Progenitor cell of endocrine pancreas (in vitro differentiated cells): ENCODE measurements at places on chromosomes 11 and 22.

DNA sequence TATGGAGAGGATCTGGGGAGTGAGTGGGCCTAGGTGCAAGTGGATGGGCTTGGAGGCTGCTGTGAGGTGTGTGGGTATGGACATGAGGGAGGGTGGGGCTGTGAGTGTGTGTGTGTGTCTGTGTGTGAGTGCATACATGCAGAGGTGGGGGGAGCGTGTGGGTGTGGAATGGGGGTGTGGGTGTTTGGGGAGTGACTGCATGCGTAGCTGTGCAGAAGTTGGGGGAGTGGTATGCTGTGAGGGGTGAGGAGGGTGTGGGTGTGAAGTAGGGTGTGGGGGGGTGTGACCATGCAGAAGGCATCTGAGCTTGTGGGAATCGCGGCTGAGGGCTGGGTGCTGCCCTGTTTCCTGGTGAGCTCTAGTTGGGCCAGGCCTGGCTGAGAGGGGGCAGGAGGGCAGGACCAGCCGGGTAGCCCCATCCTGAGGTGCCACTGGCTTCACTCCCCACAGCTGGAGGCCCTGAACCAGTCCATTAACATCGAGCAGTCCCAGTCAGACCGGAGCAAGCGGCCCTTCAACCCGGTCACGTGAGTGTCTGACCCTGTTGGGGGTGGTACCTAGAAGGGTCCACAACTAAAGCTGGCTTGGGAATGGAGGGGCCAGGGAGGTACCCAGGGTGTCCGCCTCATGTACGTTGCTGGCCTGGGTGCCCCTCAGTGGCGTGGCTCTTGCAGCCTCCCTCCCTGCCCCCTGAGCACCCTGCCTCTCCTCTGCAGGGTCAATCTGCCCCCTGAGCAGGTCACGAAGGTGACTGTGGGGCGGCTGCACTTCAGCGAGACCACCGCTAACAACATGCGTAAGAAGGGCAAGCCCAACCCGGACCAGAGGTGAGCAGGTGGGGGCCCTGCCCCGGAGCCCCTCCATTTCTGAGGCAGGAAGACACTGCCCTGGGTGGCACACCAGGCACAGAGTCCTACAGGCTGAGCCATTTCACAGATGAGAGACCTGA, 16.5 kb downstream of the TMEM258 start:
- no peak for DNase-seq

DNA sequence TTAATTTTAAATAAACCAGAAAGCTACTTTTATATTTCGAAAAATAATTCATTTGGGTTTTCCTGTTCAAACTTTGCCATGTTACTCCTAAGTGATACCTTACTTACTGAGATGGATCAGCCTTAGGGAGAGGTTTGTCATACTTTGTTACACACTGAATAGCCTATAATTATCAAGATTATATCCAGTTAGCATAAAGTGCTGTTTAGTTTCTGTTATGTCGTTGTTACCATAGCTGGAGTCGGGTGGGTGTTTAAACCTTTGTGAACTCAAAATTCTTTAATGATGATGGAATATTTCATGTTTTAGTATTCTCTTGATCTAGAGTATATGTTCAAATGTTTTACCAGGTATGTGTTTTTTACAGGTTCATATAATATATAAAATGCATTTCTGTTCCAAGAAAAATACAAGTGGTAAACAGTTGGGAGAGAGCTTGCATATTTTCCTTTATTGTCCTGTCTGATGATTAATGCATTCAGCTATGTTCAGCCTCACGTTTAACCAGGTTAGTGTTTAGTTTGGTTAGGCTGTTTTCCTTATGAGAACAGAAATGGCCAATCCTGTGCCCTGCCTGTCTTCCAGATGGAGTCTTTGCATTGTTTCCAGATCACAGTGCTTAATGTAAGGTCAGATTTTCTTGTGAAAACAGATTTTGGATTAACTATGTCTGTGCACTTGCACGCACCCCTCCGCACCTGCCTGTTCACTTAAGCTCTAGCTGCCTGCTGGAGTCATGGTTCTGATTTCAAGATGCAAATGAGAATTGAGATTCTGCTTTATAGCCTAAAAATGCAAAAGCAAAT, 105.6 kb downstream of the ATXN10 start:
- DNase-seq: no peak

GRCh38 chr22:49712195-49712791, 115.4 kb downstream of the BRD1 start:
- peak; percentile 70 for DNase-seq

DNA sequence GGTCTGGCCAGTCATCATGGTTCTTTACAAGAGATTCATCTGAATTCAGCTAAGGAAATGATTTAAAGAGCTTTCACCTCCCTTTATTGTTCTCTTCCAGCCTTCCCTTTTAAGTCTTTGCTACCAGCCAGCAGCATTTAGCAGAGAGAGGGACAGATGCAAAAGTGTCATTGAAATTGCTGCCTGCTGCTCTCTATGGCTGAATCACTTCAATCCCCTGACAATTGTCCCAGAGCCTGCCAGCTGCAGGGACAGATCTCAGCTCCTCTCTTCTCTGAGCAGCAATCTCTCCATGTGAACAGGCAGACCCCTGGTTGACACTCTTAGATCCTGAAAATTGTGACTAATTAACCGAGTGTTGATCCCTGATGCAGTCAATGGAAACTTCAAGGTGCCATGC, 816.9 kb upstream of the CCDC90B start:
- no peak for DNase-seq

DNA sequence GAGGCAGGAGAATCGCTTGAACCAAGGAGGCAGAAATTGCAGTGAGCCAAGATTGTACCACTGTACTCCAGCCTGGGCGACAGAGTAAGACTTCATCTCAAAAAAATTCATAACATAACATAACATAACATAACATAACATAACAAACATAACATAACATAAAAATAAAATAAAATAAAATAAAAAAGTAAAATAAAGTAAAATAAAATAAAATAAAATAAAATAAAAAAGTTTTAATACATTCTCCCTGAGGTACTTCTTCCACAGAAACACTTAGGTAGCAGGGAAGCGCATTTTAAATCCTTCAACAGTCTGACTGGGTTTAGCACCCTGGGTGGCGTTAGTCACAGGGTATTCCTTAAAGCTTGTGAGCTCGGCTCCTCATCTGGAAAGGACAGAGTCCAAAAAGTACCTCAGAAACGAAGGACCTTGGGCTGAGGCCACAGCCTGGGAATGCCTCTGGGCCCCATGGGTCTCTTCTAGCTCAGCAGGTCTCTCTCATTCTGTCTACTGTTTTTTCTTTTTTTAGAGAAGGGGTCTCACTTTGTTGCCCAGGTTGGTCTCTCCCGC, 41.7 kb downstream of the MICAL3 start:
- no peak for DNase-seq

DNA sequence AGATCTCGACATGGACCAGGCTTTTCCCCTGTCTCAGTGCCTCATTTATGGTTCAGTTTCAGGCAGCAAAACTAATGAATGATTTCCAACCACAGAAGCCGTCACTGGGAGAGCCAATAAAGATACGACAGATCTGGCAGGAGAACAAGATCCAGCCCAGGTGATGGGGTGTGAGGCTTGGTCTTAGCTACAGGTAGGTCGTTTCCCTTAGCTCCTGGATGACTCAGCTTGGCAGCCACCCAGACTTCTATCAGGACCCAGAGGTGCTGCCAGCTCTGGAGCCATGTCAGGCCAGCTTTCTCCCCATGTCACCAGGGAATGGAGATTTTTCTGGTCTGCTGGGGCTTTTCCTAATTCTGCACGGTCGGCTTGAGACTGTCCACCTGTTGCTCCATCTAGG, 36.3 kb upstream of the APOBEC3A start:
- no peak for DNase-seq

GRCh38 chr22:26573026-26573662, 16.8 kb downstream of the TPST2 start:
- DNase-seq: no peak

GRCh38 chr11:45921561-45922424, 663 bp upstream of the LARGE2 start:
- DNase-seq: peak; percentile 93

DNA sequence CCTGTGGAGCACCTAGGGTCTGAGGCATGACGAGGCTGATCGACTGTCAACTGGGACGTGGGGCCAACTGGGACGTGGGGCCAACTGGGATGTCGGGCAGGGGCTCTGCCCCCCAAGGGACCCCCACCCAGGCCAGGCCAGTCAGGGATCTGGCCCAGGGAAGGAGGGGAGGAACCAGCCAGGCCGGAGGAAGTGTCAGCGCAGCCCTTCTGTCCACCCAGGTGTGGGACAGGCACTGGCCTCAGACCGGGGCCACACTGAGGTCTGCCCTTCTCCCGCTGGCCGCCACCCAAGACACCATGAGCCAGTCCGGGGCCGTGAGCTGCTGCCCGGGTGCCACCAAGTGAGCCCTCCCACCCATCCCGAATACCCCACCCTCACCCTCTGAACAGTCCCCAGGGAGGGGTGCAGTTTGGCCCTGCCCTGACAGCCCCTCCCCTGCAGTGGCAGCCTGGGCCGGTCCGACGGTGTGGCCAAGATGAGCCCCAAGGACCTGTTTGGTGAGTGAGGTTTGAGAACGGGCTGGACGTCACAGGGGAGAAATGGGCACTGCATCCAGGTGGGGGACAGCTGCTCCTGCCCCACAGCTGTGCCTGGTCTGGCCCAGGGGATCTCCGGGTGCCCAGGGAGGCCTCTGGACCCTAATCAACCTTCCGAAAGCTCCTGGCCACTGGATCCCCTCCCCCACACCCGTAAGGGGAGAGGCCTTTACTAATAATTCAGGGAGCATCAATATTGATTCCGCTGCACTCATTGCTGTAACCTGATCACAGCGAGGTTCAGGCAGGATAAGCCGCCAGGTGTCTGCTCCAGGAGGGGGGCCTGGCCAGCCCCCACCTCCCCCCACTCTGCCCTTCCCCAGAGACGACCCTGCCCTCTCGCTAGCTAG, 3.3 kb downstream of the EPS8L2 start:
- no peak for DNase-seq

GRCh38 chr11:19715373-19715772, 2.7 kb downstream of the NAV2 start:
- DNase-seq: no peak

DNA sequence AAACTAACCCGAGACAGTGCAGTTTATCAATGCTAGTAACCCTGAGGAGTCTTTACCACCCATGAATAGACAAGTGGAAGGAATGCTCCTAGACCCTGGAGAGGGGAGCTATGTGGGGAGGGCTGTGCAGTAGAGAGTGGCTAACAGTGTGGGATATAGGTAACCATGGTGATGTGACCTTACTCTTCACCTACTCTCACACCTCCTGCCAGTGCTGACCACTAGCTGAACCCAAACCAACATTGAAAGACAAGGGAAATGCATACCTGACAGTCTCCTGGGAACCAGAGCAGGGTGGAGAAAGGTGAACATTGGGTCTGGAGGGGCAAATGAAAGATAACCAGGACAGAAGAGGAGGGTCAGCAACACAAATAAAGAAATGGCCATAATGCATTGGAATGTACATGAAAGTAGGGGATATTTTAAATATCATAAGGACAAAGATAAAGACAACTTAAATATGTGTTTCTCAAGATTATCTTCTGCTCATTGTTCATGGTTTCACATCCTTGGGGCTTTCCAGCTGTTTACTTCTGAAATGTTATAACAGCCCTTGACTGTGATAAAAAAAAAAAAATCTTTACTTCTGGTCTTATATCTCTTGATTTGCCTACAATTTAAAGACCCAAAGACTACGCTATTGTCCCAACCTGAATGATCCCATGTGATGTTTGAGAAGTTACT, 983.3 kb upstream of the TENM4 start:
- DNase-seq: no peak

- DNase-seq: no peak
Measured at GRCh38 chr22:24407278-24407665, 20.1 kb upstream of the ADORA2A start.

DNA sequence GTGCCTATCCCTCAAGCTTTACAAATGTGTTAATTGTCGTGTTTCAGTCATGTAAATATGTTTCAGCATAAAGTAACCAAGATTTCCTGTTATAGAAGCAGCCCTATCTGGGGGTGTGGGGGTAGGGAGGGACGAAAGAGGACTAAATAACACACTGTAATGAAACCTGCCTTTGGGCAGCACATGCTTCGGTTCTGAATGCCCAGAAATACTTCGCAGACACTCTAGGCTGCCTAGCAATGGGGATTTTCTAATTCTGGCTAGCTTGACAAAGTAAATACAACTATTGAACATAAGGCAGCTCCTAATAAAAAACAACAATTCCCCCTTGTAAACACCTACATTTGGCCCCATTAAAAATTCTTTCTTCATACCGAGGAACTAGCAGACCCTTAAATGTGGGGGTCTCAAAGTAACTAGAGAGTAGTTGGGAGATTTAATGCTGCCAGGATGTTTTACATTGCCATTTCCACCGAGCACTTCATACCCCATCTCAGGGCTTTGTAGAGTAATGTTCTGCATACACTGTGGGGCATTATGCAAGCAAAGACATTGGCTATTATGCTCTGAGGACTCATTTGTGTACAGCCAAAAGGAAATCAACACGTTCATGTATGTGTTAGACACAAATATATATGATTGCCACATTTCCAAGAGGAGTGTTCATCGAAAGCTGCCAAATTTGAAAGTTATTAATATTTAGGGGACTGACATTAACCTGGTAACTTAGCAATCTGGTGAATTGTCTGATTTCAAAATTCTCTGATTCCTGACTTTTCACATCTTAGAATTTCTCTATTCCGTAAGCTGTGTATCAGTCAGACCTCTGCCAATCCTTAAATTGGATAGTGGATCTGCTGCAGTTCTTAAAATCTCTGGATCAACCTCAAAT, 42.1 kb downstream of the PAX6 start:
- no peak for DNase-seq

DNA sequence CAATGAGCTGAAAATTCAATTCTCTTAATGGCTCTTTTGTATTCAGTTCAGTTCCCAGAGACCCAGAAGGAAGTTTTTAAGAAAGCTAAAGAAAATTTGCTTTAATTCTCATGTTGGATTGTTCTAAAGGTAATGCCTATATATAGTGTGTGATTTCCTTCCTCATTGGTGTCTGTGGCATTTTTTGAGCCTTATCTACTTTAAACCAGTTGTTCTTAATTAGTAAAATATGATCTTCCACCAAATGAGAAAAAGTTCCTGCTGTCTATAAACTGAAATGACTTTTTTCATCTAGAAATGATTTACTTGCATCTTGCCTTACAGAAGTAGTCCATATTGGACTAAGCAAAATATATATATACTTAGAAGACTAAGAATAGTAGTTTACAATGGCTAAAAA, 622.1 kb upstream of the KIRREL3 start:
- DNase-seq: no peak

DNA sequence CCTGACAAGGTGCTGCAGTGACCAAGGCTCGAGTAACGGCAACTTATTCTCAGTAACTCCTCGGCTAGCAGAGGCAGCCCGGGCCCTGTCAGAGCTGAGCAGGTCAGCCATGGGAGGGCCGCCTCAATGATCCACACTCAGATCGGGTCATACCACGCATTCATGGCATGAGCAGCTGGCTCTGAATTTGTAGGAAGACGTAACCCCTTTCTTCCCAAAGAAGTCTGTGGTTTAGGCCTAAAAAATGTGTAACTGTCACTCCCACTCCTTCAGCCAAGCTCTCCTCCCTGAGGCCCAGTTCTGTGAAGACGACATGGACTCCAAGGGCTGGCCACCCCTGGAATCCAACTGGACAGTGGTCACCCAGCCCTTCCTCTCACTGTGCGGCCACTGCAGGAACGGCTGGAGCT, 30.0 kb downstream of the PPP2R1B start:
- no peak for DNase-seq
